ENCODE measurements at places on chromosomes 2 and 18. TPM values are rescaled to one million over a fixed set of nuclear protein-coding genes. Genes with fewer than 3 reads are reported as not detected.
A peak's percentile ranks its signal among the peaks of the same experiment; 100 is the strongest.

The POU3F3 gene
- 0.32 TPM for total RNA-seq

The TGIF1 gene
- 52.8 TPM for total RNA-seq

The LBX2 gene
- 3.8 TPM for total RNA-seq

The ADGRF3 gene
- not detected for total RNA-seq

The HTR2B gene
- not detected for total RNA-seq

The UGT1A10 gene
- total RNA-seq: 54.9 TPM

The LINC00305 gene
- not detected for total RNA-seq

The CMPK2 gene
- total RNA-seq: 18.7 TPM

The TPGS2 gene
- total RNA-seq: 130 TPM

The FMNL2 gene
- 21.6 TPM for total RNA-seq

- no peak overlapping the region for H3K4me3 ChIP-seq
- H3K27me3 ChIP-seq: no peaks in the 10 kb centered on the region
- DNase-seq: no peak
- H3K27ac ChIP-seq: no peak overlapping the region
- no peaks in the 10 kb centered on the region for H3K36me3 ChIP-seq
Observed at GRCh38 chr2:106828119-106828518, 57.8 kb downstream of the ST6GAL2 start.

GRCh38 chr2:230940471-230940815, 15.4 kb upstream of the GPR55 start:
- H3K27me3 ChIP-seq: no peaks in the 10 kb centered on the region
- no peaks in the 10 kb centered on the region for H3K4me1 ChIP-seq
- no peak for DNase-seq
- no peak overlapping the region for H3K4me3 ChIP-seq
- no peak overlapping the region for H3K27ac ChIP-seq

- H3K4me3 ChIP-seq: no peak overlapping the region
- H3K27ac ChIP-seq: no peak overlapping the region
- no peaks in the 10 kb centered on the region for H3K27me3 ChIP-seq
- H3K36me3 ChIP-seq: no peaks in the 10 kb centered on the region
Observed at GRCh38 chr2:145136702-145137101, 616.8 kb upstream of the ZEB2 start.

DNA sequence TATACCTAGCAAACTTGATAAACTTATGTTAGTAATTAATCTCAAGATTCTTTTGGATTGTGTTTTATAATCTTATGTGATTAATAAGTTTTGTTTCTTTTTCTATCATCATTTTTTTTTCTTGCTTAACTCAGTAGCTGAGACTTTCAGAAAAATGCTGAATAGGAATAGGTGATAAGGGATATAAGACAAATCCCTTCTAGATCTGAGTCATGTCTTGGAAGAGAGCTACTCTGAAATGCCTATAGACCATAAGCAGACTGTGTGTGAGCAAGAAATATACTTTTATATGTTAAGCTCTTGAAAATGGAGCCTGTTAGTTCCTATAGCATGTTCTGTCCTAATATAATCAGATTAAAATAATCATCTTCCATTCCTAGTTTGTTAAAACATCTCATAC, 29.6 kb downstream of the CYBRD1 start:
- no peaks in the 10 kb centered on the region for H3K27me3 ChIP-seq
- no peaks in the 10 kb centered on the region for H3K36me3 ChIP-seq
- H3K4me1 ChIP-seq: no peaks in the 10 kb centered on the region
- no peak overlapping the region for H3K4me3 ChIP-seq

DNA sequence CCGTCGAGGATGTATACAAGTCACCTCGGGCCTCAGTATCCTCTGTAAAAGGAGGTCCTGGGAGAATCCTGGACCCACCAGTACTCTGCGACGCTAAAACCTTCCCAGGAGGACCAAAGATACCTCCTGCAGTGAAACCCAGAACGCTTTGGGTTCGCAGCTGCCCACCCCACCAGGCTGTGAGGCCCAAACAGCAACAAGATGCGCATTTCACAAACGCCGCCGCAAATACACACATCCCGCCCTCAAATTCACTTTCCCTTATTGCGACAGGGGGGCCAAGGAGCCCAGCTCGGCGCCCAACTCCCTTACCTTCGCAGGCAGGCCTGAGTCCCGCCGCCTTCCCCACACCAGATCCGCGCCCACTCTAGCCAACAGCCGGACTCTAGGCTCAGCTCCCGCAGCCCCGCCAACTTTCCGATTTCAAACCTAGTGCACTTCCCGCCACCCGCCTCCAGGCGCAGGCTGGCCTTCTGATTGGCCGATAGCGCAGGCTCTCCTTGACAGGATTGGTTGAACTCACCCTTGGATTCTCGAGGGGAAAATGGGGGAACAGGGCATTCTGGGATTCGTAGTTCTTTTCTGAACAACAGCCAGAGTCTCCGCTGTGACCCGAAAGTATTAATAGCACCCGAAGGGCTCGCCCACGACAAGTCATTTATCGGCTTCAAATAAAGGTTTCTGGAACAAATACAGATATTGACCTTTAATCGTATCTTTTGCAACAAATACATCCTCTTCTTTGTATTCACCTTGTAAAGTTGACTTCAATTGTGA, at the start of gene SPC25:
TSS of gene SPC25 (minus strand) at position 425 of the 777 bp plus-strand sequence. CDS start 911 bp downstream, outside the sequence.
- H3K36me3 ChIP-seq: no peaks in the 10 kb centered on the region
- no peaks in the 10 kb centered on the region for H3K27me3 ChIP-seq
- H3K27ac ChIP-seq: no peak within 1 kb of the TSS
- no peak within 1 kb of the TSS for H3K4me3 ChIP-seq

DNA sequence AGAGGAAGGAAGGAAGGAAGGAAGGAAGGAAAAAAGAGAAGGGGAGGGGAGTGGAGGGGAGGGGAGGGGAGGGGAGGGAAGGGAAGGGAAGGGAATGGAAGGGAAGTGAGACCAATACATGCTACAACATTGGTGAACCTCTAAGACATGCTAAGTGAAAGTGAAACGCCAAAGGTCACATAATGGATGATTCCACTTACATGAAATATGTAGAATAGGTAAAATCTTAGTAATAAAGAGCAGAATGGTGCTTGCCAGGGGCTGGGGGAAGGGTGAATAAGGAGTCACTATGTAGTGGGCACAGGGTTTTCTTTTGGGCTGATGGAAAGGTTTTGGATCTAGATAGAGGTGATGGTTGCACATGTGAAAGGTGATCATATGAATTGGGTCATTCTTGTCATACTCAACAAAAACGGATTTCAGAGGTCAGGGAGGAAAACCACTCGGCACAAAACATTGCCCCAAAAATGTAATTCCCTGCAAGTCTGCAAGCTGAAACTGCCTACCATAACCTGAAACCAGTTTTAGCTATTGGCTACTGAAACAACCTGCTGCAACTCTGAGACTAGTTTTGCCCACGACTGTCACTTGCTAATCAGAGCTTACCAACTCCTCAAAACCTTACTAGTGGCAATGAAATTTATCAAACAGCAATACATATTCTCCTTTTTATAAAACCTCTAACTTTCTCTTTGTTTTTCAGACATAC, 59.2 kb downstream of the CCDC141 start:
- H3K27me3 ChIP-seq: no peaks in the 10 kb centered on the region
- H3K4me3 ChIP-seq: no peak overlapping the region
- H3K27ac ChIP-seq: no peak overlapping the region
- H3K36me3 ChIP-seq: no peaks in the 10 kb centered on the region
- DNase-seq: no peak

DNA sequence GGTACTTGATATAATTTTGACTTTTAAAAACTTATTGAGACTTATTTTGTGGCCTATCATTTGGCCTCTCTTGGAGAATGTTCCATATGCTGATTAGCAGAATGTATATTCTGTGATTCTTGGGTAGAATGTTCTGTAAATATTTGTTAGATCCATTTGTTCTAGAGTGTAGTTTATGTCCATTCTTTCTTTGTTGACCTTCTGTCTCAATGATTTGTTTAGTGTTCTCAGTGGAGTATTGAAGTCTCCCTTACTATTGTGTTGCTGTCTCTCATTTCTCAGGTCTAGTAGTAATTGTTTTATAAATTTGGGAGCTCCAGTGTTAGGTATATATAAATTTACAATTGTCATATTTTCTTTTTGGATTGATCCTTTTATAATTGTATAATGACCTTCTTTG, 349.6 kb upstream of the CWC22 start:
- no peaks in the 10 kb centered on the region for H3K27me3 ChIP-seq
- no peak overlapping the region for H3K27ac ChIP-seq
- no peaks in the 10 kb centered on the region for H3K36me3 ChIP-seq
- no peaks in the 10 kb centered on the region for H3K4me1 ChIP-seq
- DNase-seq: no peak

DNA sequence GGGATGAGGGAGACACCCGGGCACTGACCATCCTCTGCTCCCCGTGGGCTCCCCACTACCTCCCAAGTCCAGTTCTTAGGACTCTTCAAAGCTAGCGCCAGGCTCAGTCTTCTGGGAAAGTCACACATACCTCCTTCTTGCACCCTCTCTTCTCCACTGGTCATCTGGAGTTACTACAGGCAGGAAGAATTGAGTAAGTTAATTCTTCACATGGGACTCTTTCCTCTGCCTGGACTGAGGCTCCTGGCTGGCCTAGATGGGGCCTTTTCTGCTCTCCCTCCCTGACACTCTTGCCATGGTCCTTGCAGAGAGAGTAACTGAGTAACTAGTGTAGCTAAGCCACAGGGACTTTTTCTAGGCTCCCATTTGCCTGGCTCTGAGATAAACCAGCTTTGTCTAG, 96.5 kb upstream of the CELF4 start:
- H3K27me3 ChIP-seq: no peaks in the 10 kb centered on the region
- no peaks in the 10 kb centered on the region for H3K36me3 ChIP-seq
- DNase-seq: no peak
- H3K27ac ChIP-seq: no peak overlapping the region
- H3K4me3 ChIP-seq: no peak overlapping the region

- no peaks in the 10 kb centered on the region for H3K27me3 ChIP-seq
- no peaks in the 10 kb centered on the region for H3K4me1 ChIP-seq
- no peaks in the 10 kb centered on the region for H3K36me3 ChIP-seq
- H3K4me3 ChIP-seq: no peak overlapping the region
- H3K27ac ChIP-seq: no peak overlapping the region
Observed at GRCh38 chr2:13581471-13581870, 864.7 kb downstream of the TRIB2 start.

DNA sequence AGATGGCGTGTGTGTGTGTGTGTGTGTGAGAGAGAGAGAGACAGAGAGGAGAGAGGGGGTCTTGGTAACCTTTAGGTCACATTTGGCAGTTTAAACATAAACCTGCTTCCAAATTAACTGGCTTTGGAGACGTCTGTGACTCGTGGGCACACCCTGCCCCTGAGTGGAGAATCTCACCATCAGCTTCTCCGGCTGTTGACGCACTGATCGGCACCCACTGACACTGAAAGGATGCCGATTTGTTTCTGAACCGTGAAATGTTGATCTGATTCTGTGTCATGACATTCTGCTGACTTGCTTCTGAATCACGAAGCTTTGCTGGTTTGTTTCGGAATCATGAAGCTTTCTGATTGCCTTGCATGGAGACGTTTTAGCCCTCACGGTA, 114.7 kb downstream of the RTP5 start:
- H3K27me3 ChIP-seq: no peaks in the 10 kb centered on the region
- DNase-seq: no peak

DNA sequence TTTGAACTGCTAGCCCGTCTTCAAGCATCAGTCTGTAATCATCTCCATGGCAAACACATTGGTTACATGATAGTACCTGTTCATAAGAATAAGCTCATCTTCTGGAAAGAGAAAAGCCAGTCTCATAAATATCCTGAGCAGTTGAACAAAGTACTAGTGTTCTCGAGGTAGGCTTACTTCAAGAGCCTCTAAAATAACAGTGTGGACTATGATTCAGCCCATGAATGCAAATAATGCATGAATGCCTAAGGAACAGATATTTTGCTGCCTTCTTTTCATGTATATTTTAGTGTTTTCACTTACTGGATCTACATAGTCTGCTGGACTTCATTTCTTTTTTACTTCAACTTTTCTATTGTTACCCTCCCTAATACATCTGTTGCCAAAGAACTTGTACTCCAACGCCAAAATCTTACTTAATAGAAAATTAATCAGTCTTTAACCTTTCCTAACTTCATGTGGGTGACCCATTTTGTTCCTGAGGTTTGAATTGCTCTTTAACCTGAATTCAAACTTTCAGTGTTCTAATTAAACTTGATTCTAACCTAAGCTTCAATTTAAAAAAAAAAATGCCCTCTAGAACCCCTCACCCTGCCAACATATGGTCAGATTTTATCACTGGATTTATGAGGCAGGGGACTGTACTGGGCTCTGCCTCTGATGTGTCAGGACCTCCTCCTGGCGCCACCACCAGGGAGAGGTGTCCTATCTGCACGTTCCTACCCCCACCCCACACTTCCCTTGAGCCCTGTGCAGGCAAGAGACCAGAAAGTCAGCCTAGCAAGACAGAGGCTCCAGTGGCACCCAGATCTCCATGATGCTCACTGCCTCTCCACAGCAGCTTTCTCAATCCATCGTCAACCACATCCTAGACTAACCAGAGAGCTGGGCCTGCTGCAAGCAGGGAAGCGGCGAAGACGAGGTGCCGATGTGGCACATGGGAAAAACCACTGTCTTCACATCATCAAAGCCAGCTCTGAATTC, 264.7 kb upstream of the ID2 start:
- H3K36me3 ChIP-seq: no peaks in the 10 kb centered on the region
- no peak overlapping the region for H3K4me3 ChIP-seq
- peaks cover 15% of the 10 kb centered on the region for H3K4me1 ChIP-seq
- no peaks in the 10 kb centered on the region for H3K27me3 ChIP-seq
- no peak overlapping the region for H3K27ac ChIP-seq
- DNase-seq: no peak

GRCh38 chr2:145792745-145793144, 1272.8 kb upstream of the ZEB2 start:
- no peak overlapping the region for H3K27ac ChIP-seq
- no peaks in the 10 kb centered on the region for H3K36me3 ChIP-seq
- no peak for DNase-seq
- H3K4me1 ChIP-seq: no peaks in the 10 kb centered on the region
- H3K4me3 ChIP-seq: no peak overlapping the region
- no peaks in the 10 kb centered on the region for H3K27me3 ChIP-seq

DNA sequence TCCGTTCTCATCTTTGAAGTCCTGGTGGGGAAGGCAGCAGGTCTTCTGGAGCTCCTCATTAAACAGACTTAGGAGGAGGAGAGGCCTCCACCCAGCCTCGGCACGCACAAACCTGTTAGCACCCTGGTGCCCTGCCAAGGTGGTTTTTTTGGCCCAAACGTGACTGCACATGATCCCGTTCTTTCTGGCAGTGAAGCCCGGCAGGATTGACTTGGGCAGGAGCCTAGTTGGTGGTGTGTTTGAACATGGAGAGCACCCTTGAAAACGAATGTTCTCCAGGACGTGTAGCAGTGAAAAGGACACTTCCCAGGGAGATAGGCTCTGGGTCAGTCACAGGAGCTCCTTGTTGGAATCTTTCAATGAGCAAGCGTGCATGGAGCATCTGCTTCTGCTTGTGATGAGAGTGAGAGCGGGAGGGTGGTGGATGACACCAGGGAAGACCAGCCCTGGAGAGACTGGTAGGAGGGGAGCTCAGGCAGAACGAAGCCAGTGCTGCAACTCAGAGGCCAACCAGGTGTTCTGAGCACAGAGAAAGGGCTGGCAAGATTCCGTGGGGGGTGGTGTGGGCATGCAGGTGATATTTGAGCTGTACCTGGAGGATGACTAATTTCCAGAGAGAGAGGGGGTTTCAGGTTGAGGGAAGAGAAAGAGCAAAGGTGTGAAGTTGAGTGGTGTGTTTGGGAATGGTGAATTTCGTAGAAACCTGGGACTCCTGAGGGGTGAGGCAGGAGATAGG, 73.8 kb downstream of the TANC1 start:
- H3K36me3 ChIP-seq: no peaks in the 10 kb centered on the region
- H3K4me1 ChIP-seq: peaks cover 9% of the 10 kb centered on the region
- no peak overlapping the region for H3K27ac ChIP-seq
- H3K4me3 ChIP-seq: no peak overlapping the region
- DNase-seq: no peak
- H3K27me3 ChIP-seq: no peaks in the 10 kb centered on the region

- H3K27me3 ChIP-seq: no peaks in the 10 kb centered on the region
- H3K4me1 ChIP-seq: peaks cover 9% of the 10 kb centered on the region
- no peak for DNase-seq
- no peak overlapping the region for H3K4me3 ChIP-seq
- peak overlapping the region; percentile 23 for H3K27ac ChIP-seq
- no peaks in the 10 kb centered on the region for H3K36me3 ChIP-seq
Observed at GRCh38 chr2:200356857-200357384, 50.4 kb downstream of the SPATS2L start.
